ENCODE measurements at places on chromosomes 3 and 15.

- DNase-seq, result no peak
These were observed 42.9 kb downstream of the ISG20 start for GRCh38 chr15:88681610-88682221.

- DNase-seq, result no peak
These were observed 13.7 kb downstream of the CCR8 start for GRCh38 chr3:39343076-39343717.

GRCh38 chr15:74783072-74783807, 1.4 kb downstream of the CSK start:
- no peak for DNase-seq

DNA sequence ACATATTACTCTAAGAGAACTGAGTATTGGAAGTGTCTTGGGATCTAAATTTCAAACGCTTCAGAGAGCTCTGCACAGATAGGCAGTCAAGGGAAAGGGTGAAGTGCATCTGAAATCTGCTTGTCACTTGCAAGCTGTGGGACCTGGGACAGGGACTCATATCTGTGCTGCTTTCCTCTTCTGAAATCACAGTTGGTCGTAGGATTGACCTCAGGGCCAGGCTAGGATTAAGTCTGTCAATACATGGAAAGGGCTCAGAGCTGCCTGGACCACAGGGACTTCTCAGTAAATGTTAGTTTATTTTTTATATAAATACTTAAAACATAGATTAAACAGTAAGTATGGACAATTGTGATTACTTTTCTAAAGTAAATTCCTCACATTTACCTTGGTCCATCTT, 74.7 kb upstream of the CMTM7 start:
- DNase-seq, result no peak

GRCh38 chr3:135762188-135762856, 203.2 kb upstream of the PPP2R3A start:
- DNase-seq, result no peak

- no peak for DNase-seq
These were observed 894 bp upstream of the CCNL1 start for GRCh38 chr3:157160658-157161424.

DNA sequence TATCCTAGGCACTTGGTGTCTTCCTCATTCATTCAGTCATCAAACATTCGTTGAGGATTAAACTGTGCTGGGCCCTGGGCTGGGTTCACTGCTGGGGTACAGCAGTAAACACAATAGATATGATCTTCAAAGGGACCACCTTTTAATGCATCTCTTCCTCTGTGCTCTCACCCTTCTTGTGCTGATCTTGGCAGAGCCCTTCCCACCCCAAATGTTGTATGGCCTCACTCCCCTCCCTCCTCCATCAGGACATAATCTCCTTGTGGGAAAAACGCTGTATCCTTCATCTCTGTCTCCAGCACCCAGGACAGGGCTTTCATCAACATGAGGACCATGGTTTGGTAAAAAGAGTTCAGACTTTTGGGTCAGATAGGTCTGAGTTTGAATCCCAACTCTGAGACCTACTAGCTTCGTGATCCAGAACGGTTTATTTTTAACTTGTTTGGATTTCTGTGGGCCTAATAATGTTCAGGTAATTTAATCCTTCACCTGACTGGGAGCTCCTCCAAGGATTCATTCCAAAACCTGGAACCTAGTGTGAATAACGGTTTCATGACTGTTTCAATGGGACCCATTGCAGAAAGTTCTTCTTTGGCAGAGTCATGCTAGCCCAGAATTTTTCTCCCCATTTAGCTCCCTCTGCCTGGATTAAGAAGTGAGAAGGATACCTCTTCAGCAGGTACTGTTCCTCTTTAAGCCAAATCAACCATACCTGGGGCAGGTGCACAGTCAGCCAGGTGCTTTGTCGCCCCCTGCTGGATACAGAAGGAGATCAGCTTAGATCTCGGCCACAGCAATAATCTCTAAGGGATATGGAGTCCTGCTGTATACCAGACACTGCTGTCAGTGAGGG, 5.2 kb upstream of the WNT7A start:
- no peak for DNase-seq

- DNase-seq, result no peak
These were observed 562.3 kb downstream of the PDCD6IP start for GRCh38 chr3:34360713-34361112.

DNA sequence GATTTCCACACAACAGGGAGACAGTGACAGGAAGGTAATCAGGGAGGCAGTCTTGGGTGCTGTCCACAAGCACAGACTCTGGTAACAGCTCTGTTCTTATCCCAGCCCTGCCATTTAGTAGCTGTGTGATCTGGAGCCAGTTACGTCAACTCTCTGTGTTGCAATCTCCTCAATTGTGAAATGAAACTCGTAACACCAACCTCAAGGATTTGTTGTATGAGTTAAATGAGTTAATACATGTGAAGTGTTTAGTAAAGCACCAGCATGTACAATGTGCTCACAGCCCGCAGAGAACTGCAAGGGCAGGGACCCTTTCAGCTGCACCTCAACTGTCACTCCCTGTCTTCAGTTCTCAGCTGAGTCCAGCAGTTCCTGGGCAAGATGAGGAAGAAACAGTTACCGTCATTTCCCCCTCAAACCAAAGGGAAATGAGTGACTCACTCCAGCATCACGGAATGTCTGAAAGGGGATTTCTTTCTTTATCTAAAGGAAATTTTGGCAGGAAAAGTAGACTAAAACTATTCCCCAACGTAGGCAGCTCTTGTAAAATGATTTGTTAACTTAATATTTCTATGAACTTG, 39.9 kb upstream of the MB21D2 start:
- DNase-seq, result no peak

GRCh38 chr3:152760024-152760563, 74.8 kb upstream of the P2RY1 start:
- no peak for DNase-seq

GRCh38 chr15:74250266-74250665, 14.1 kb downstream of the CCDC33 start:
- DNase-seq, result no peak

- no peak for DNase-seq
These were observed 112.3 kb downstream of the GALK2 start for GRCh38 chr15:49282366-49282765.

GRCh38 chr3:45329761-45330305, 58.5 kb upstream of the LARS2 start:
- DNase-seq, result no peak

- DNase-seq, result no peak
These were observed 134.5 kb downstream of the MEX3B start for GRCh38 chr15:81911022-81911971.

DNA sequence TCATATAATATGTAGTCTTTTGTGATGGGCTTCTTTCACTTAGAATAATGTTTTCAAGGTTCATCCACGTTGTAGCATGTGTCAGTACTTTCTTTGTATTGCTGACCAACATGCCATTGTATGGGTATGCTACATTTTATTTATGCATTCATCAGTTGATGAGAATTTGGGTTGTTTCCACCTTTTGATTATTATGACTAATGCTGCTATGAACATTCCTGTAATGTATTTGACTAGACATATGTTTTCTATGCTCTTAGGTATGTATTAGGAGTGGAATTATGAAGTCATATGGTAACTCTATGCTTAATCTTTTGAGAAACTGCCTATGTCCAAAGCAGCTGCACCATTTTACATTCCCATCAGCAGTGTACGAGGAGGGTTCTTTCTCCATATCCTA, 3.2 kb upstream of the PODXL2 start:
- no peak for DNase-seq

DNA sequence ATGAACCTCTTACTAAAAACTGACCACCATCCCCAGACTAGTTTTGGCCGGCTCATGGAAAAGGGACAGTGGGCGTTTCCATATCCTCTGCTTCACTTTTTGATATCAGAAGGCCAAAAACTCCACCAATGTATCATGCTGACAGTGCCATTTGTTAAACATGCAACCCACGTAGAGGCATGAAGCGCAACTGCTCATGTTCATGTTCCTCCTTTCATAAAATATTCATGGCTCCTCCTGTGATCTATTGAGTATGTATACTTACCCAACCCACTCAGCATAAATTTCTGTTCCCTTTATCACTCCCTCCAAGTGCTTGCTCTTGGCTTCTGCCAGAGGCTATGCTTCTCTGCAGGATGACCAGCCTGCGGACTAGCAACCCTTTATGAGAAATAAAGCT, 58.7 kb upstream of the TGFBR2 start:
- DNase-seq, result no peak

DNA sequence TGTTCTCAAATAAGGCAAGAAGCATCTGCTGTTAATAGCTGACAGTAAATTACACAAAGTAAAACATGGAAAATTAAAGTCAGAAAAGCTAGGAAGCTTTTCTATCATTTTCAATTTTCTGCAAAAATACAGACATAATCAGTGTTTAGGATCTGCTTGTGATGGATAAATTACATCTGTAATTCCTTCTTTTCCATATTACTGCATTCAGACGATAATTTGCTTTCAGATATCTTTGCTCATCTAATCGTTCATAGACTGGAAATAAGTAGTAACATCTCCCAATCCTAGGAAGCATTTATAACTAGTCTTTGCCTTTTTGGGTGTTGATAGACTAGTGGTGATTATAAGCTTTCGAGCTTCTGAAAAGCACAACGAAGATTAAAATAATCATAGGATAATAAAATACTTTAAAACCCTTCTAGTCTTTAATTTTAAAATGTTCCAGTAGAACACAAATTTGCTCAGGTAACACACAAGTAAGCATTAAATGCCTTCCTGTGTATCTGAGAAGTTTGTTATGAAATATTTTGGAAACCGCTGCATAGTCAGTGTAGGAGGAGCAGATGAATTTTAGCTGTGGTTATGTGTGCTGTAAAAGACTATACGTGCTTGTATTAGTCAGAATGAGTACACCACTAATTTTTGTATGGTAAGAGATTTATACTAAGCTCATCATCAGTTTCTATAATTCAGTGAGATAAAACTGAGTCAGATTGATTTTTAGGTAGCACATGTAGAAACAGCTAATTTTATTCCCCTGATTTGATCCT, 41.0 kb downstream of the MBNL1 start:
- no peak for DNase-seq

DNA sequence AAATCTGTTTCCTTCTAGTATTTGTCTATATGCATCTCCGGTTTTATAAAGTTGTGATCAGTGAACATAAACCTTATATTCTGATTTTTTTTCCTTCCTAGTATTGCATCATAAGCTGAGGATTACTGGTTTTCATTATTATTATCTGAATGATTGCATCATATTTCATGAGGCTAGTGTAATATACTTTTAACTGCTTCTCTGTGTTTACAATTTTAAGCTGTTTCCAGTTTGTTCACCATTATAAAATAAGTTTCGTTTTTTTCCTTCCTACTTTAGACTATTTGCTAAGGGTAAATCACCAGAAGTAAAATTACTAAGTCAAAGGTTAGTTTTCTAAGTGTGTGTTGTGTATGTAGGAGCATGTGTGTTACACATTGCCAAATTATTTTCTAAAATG, 20.2 kb downstream of the SEMA6D start:
- no peak for DNase-seq

DNA sequence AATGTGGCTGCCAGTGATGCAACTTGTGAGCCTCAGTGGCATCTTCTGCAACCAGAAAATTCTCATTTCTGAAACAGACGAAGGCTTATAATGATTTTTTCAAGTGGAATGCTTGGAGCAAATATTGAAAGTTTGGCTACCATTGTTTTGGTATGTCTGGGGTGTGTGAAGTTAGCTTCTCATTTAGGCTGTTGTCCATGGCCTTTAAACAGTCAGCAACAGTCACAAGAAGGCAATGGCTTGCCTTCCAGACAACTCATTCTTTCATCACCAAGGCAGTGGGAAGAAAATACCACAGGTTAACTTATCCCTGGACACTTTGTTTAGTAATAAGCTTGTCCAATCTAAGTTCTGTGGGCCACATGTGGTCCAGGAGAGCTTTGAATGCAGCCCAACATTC, 4.7 kb upstream of the BNC1 start:
- no peak for DNase-seq

DNA sequence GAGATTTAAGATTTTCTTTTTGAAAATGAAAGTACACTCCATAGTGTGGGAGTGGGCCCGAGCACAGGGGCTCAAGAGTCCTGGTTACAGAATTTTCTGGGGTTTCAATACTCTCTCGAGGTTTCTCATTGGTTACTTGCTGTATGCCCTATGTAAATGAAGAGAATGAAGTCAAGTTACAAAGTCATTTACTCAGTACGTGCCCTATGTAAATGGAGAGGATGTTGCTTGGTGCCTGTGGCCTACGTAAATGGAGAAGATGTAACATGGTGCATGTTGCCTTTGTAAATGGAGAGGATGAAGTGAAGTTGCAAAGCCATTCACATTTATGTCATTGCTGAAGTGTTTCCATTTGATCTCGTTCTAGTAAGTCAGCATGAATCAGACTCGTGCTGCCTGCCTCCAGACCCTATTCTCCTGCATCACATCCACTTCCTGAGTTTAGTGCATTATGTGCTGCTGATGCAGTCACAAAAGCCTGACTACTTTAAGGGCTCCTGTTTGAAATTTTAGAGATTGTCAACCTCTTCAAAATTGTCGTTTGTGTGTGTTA, 302.0 kb downstream of the ZBBX start:
- DNase-seq, result no peak

DNA sequence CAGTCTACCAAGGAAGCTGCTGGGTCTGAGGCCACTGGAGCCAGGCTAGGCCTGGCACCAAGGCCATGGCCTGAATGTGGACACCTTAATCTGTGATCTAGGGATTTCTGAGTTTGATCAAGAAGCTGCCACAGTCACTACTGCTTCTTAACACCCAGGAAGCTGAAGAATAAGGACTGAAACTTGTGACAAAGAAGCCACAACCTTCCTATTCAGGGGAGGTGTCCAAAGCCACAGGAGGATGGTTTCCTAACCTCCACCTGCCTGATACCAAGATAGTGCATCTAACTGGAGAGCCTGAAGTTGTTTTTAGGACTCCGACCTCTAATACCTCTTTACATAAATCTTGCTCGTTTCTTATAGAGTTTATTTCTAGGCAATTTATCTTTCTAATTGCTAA, 5.5 kb upstream of the ANO10 start:
- no peak for DNase-seq

DNA sequence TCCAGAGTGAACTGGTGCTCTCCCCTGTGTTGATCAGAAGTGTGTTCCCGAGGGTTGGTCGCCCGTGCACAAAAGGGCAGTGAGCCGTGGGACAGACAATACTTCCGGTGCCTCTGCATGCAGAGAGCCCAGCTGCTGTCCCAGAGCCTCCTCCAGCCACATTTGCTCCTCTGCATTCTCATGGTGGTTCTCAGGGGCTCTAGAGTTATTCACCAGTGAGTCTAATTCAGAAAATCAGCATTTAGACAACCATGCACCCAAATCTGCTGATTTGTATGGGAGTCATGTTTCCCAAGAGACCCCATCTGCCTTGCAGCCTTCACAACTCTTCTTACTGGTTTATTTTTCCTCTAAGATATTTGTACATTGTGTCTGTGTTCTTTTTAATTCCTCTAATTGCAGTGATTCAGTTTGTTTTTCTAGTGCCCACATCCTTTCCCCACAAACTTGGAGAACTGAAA, 107.0 kb upstream of the SPRED1 start:
- no peak for DNase-seq

Data from cortex of kidney (tissue), 1 donor.